ENCODE measurements at places on chromosomes 12 and 14.

- no peak for DNase-seq
Measured at GRCh38 chr12:45879363-45879895, 110.9 kb downstream of the SCAF11 start.

DNA sequence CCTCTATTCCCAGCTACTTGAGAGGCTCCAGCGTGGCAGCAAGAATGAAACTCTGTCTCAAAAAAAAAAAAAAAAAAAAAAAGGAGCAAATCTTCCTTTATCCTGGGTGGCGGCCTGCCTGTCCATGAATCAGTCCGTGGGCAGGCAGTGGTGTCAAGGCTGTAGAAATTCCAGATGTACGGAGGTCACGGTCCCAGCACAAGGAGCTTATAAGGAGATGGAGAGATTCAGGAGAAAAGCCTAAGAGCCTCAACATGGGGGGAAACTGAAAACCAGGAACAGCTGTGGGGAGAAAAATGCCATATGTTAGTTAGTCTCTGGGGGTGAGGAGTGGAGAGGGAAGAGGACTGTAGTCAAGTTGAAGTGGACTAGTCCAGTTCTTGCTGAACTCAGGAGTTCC lies 130.5 kb upstream of the CRY1 start:
- no peak for DNase-seq

DNA sequence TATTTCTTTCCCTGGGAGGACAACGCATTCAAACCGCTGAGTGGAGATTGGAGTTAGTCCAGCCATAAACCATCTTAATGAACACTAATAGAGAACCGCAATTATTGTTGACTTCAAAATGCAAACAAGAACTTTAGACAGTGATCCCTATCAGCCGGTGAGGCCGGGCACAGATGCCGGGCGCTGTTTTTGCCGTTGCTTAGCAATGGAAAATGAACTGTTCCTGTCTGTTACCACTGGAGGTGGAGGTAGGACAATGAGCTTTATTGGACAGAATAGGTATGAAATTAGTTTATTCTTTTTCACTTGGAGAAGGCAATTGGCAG lies 216.8 kb downstream of the TTC8 start:
- DNase-seq: no peak

DNA sequence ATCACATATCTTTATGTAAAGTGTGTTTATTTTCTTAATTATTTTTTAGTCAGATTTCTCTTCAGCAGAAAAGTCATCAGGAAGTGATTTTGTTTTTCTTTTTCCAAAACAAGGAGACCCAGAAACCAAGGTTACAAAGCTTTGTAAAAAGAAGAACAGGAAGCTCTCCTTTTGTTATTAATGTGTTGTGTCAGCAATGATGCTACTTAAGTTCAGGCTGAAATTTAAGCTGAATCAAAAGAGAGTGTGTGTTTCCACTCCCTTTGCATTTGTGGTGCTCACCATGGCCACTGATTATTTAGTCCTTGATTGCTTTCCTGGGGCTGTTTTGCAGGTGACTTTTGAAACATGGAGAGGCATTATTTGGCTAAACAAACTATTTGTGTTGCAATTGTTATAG lies 155.3 kb upstream of the ATP2B1 start:
- no peak for DNase-seq

- DNase-seq: no peak
Measured at GRCh38 chr12:116381744-116382685, 104.5 kb upstream of the MED13L start.

DNA sequence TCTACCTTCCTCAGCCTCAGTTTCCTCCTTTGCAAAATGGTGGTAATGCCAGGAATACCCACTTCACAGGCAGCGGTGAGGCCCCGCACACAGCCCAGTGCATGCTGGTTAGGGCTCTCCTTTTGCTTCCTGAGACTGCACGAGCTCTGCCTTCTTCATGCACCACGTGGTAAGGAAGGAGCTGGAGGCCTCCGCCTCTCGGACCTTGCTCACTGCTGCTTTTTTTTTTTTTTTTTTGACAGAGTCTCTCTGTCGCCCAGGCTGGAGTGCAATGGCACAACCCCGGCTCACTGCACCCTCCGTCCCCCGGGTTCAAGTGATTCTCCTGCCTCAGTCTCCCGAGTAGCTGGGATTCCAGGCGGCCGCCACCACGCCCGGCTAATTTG lies 18.1 kb downstream of the TAMALIN start:
- DNase-seq: no peak

- no peak for DNase-seq
Measured at GRCh38 chr12:77609016-77609415, 221.7 kb upstream of the NAV3 start.

GRCh38 chr14:23603103-23603502 lies 24.5 kb upstream of the JPH4 start:
- no peak for DNase-seq

DNA sequence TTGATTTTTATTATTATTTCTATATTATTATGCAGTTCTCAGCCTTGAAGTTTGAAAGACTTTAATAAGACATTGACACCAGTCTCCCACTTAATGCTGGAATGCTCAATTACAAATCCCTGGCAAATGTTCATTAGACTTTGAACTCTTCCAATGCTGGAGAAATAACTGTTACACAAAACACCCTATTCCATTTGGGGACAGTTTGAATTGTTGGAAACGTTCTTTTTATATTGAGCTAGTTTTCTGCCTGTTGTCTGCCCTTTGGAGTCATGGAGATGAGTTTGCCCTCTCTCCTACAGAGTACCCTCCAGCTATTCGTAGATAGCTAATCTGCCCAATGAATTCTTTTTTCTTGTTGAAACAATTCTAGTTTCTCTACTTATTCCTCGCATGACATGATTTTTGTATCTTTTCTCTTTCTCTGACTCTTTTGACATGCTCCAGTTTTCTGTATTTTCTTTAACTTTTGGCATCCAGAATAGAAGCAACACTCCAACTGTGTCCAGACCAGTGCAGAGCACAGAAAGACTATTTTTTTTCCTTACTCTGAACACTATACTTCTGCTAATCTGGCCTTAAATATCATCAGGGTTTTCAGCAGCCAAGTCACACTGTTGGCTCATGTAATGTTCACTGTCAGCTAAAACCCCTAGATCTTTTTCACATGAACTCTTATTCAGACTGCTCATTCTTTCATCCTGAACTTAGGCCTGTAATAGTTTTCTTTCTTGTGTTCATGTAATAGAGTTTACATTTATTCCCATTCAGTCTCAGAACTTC lies 379.3 kb downstream of the RAD51B start:
- no peak for DNase-seq

DNA sequence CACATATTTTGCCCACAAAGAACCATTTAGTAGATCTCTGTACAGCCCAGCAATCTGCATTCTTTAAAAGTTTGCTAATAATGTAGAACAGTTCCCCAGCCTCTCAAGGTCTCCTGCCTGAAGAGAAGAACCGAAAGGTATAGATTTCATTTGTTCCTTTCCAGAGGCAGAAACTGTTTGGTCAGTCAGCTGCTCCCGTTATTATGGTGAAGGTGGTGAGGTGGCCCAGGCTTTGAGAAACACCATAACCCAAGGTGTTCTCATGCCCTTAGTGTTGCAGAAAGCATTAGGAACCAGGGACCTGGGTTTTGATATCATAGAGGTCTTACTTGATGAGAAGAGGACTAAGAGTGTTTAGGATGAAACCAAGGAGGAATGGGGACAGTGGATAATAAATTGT lies 65.3 kb downstream of the SUSD6 start:
- no peak for DNase-seq

DNA sequence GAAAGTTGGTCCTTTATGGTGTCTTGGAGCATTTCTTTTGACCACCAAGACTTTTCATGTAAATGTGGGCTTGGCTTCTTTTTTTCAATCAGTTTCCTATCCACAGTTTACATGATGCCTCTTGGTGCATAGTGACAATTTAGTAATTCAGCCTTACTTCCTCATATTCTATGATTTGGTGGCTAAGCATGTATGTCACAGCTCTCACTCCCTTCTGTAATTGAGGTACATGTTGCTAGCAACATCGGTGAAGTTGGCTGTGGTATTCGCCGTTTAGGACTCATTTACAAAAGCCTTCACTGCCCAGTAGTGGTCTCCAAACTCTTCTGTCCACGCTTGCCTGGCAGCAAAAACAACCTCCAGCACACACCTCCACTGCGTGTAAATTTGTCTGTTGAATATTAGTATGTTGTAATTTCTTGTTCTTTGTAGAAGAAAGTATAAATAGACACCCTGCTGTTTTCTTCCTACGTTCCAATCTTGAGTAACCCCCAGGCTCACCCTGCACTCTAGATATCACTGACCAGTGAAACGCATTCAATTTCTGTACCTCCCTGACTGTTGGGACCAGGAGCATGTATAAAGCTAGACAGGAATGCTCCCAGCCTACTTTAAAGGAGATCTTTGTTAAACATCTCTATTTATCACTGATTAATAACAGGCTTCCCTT lies 90.4 kb downstream of the PPP2R5C start:
- no peak for DNase-seq

DNA sequence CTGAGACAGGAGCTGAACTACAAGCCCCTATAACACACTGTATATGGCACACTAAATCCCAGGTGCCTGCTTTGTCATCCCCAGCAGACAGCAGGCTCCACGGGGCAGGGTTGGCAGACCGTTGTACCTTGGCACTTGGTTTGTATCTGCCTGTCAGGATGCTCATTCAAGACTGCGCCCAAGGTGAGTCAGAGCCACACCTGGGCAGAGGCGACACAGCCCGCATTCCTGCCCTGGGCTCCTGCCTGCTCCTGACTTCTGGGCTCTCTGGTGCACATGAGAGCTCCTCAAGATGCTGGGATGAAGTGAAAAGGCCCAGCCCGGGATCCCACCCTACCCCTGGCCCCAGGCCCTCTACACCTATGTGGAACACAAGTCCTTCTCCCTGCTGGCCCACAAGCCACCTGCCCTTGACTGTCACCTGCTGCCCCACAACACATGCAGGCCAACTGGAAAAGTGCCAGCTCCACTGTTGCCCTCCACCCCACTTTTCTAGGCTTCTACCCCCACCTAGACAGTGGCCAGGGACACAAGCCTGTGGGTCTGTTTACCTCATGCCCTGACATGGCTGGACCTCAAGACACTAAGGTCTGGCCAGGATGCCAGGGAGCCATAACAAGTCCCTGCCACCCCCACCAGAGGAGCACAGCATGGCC lies 30.8 kb upstream of the PNMA1 start:
- no peak for DNase-seq

DNA sequence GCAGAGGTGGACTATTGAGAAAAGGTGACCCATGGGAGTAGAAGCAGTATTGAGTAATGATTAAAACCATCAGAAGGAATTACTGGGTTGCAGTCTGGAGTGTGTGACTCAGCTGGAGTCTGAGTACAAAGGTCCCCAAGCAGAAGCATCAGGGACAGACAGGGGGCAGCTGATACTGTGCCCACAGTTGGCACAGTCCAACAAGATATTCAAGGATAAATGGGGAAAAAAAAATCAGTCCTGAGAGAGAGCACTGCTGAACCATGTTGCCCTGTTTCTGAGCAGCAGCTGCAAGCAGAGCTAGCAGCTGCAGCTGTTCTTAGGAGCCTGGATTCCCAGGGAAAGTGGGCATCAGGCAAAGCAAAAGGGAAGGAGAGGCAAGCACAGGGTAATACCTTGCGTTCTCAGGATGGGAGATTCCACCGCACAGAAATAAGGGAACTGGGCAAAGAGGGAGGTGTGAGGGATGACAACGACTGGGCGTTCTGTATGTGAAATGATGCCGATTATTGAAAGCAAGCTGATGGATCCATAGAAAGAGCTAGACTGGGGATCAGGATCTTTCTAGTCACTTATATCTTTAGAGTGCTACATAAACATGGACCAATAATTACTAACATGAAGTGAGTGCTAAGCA lies 17.7 kb downstream of the NEUROD4 start:
- DNase-seq: no peak

GRCh38 chr14:36807727-36808126 lies 146.1 kb downstream of the PAX9 start:
- DNase-seq: no peak

DNA sequence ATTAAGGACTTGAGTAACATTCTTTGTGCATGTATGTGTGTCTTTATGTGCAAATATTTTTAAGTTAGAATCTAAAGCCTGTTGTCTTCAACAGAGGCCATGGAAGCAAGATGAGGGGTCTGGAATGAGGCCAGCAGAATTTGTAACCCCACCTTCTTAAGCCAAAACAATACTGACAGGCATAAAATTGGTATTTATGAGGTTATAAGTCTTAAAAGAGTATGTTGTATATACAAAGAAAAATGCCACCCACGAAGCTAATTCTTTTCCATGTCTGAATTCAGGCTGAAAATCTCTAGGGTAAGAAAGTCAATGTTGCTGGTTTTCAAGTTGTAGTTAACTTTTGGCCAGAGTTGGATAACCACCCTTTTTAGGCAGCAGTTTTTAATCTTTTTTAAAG lies 86.2 kb upstream of the TMTC1 start:
- DNase-seq: no peak

DNA sequence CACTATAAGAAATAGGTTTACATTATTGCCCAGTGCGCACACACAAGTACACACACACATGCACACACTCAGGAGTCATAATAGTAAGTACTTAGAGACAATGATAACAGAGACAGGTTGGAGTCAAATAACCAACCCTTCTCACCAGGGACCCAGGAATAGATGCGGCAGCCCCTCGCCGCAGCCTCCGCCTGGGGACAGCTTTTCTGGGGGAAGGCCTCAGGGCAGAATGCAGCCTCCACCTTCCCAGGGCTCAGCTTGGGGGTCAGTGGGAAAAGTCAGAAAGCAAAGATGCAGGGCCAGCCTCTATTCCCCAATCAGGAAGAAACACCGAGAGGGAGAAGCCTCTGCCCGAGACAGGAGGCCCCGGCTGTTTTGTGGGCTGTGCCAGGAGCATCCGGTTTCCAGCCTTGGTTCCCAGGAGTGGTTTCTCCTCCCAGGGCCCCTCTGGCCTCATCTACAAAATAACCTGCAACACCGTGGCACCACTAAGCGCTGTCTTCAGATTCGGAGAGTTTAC lies 23.4 kb upstream of the EIF5 start:
- no peak for DNase-seq

- no peak for DNase-seq
Measured at GRCh38 chr14:68363843-68364767, 428.8 kb downstream of the ZFP36L1 start.

DNA sequence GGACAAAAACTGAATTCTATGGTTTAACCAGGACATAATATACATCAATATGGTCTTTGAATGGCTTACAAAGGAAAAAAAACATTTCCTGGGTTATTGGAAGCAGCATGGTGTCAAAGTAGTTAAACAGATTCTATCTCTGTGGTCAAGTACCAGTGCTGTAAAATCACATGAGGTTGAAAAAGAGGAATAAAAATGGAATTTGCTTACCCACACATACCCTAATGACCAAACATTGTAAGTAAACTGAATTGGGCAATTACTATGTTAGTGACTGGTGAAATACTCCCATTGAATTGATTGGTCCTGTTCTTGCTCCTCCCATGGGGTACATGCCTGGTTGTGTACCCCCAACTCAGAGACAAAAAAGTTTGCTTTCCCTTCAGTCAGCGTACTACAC lies 19.6 kb downstream of the IFNG start:
- DNase-seq: no peak

DNA sequence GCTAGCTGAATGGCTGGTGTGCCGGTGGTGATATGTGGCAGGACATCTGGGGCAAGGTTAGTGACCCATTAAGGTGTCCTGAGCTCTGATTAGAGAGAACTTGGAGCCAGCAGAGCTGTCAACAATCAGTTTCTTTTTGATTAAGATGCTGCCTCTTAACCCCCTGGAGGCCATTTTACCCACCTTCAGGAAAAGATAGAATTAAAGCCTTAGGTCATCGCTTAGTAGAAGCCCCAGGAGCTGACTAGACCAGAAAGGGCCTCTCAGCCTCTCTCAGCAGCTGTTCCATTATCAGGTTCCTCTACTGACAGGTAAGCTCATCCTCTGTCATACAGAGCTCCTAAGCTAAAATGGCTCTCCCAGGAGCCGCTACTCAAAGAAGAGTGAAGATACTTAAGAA lies 339.0 kb downstream of the FUT8 start:
- no peak for DNase-seq
